Hypothalamus (tissue), 51 donors: ENCODE measurements at places on chromosomes 11 and 22.

DNA sequence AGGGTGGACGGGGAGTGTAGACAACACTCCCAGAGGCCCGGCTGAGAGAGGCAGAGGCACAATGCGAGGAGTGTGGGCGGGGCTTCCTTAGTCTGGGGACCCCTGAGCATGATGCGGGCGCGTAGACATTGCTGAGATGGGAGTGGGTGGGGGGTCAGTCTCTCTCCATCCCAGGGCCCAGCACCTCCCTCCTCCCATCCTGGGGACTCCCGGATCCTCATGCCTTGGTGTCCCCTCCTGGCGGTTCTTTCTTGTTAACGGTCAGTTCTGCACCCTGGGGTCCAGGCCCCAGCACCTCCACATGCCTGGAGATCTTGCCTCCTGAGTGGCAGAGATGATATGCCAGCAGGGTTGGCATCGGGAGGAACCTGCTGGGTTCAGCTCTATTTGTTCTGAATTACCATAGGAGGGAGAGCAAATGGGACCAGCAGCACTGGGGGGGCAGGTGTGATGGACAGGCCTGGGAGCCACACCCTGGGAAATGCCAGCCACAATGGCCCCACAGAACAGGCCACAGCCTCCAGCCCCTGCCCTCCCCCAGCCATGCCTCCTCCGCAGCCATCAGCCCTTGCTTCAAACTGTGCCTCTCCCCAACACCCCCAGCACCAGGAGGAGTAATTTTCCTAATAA lies 55.7 kb downstream of the RTL6 start:
- no peak for DNase-seq

DNA sequence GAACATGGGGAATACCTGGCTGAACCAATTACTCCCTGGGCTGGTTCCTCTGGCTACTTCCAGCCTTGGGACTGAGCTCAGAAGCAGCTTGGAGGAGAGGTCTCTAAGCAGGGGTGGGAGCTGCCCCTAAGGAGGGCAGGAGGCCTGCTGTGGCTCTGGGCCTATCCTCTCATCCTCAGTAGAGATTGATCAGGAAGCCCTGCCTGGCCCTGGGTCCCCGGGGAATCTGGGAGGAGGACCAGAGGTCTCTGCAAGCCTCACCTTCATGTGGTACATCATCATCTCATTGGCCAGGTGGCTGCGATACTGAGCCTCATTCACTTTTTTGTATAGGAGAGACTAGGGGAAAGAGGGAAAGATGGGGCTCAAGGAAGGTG lies 91.1 kb downstream of the PDE2A start:
- DNase-seq: no peak

- DNase-seq: no peak
Observed at GRCh38 chr11:35324981-35325380, 94.4 kb downstream of the SLC1A2 start.

- no peak for DNase-seq
Observed at GRCh38 chr11:67167091-67167490, 48.0 kb downstream of the KDM2A start.

DNA sequence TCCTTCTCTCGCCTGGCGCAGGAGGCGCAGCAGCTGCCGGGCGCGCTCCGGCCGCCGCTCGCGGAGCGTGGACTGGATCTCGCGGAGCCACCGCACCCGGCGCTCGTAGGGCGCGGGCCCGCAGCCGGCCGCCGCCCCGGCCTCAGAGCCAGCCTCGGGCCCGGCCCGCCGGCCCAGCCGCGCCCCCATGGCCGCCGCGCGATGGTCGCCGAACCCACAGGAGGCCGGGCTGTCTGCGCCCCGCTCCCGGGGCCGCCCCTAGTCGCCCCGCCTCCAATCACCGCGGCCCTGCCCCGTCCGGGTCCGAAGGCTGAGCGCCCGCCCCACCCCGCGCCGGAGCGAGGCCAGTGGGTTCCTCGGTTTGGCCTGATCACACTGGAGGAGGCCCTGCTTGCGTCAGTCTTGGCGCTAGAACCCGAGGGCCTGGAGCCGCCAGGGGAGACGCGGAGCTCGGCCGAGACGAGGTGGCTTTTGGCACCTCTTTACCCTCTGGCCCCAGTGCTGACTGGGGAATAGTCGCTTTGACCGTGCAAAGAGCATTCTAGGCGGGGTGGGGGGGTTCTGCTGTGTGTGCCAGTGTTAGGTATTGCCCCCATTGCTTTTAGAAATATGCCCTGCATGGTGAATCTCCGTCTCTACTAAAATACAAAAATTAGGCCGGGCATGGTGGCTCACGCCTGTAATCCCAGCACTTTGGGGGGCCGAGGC lies at the start of gene LRRC75B:
TSS of gene LRRC75B (minus strand) at position 223 of the 708 bp plus-strand sequence. CDS start at position 189, 34 bp downstream.
- peak; percentile 61 for DNase-seq

DNA sequence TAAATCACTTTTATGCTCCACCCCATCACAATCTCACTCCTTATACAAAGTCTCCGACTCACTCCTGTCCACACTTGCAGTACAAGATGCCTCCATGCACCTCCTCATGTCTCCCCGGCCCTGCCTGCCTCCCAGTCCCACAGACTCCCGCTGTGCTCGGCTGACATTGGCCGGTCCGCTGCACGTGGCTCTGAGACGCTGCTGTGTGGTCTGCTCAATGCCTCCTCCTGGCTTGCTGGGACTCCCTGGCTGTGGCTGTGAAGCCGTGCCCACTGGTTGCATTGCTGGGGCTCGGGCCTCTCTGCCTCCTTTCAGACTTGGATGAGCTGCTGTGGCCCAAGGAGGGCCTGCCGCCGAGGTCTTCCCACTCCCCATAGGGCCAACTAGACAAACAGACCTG lies 224.0 kb upstream of the B3GAT1 start:
- no peak for DNase-seq

- no peak for DNase-seq
Observed at GRCh38 chr11:99505316-99505715, 484.6 kb downstream of the CNTN5 start.

GRCh38 chr11:33721426-33721825 lies 14.8 kb downstream of the CD59 start:
- no peak for DNase-seq

DNA sequence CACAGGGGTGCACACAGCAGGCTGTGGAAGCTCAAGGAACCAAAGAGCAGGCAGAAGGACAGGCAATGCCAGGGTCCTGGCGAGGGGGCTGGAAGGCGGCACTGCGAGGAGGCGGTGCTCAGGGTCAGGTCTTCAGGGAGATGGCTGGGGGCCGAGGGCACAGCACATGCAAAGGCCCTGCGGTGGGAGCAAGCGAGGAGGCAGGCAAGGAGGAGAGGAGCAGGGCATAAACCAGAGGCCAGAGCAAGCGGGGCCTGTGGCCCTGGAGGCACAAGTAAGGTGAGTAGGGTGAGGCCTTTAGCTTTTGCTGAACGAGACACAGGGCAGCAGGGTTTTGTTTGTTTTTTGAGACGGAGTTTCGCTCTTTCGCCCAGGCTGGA lies 126.9 kb downstream of the ARHGAP8 start:
- no peak for DNase-seq

DNA sequence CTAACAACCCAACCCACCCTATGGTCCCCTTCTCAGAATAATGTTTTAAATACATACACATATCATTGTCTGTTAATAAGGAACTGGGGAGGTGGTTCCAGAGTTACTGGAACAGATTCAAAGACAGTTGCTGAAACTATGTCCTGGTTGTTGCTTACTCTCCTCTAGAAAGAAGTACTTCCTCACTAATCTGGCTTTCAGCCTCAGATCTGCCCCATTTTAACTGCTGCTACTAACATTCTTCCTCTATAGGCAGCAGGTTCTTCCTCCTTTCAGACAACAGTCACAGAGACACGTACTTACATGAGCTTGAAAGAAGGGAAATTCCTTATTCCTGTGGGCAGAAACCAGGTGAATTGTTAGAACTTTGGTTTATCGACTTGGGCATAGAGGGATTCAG lies 8.1 kb upstream of the NEU3 start:
- no peak for DNase-seq

DNA sequence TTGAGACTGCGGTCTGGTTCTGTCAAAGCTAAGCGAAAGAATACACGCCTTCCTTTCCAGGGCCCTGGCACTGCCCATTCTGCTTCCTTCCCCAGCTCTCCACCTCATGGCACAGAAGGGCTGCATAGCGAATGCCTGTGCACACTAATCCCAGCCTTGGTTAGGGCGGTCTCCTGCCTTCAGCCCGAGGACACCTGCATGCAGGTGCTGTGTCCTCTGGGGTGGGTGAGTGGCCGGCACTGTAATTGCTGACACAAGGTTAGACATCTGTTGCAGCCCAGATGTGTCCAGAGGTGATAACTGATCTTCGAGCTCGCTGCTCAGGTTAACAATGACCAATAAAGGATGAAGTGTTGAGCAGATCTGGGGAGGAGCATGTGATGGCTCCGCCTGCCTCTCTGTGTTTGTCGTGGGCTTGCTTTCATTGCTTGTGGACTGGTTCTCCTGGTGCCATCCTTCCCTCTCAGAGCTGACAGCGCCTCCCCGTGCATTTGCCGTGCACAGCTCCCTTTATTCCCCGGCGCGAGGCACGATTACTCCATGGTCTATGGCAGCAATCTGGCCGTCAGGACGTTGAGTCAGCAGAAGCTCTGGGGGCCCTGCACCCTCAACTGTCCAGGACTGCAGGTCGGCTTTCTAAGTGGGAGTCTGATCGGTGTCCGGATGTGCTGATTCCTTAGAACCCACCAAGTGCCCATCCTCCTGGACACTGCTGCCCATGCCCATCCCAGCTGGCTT lies 1088.2 kb downstream of the BRD1 start:
- DNase-seq: no peak

- DNase-seq: no peak
Observed at GRCh38 chr11:129331217-129331616, 44.4 kb upstream of the BARX2 start.

DNA sequence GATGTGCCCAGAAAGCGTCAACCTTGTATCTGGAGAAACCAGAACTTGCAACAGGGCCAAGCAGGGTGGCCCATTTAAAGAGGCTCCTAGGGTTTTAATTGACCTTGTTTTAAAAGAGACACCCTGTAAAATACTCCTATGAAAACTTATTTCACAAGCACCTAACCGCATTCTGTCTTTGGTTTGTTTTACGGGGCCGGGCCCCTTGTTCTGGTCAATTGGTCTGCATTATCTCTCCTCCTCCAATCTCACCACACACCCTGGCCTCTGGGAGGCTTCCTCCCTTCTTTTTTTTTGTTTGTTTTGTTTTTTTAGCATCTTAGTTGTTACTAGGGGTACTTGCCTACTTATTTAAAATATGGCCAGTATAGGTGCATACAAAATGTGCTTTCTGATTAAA lies 4.7 kb downstream of the EHF start:
- no peak for DNase-seq
